Upper lobe of right lung (tissue), 1 donor: ENCODE measurements at places on chromosomes 1 and 21.

GRCh38 chr1:33317946-33318345 is 3.0 kb downstream of the A3GALT2 start:
- no peak for DNase-seq

GRCh38 chr1:9852410-9853248 is 28.9 kb upstream of the CLSTN1 start:
- DNase-seq: no peak

DNA sequence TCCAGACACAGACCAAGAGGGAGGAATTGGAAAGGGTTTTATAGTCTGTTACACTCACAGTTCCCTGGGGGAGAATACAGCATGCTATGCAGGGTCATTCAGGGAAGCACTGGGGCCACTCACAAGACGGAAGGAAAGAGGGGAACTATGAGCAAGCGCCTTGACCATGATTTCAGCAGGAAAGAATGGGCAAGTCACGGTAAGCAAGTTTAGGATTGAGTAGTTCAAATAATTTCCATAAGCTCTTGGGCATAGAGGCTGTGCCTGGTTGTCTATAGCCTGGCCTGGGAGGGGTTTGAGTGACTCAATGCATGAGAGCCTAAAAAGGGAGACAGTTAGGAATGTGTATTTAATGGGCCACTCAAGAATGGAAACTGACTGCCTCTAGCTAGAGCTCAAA is 176.7 kb downstream of the TTLL7 start:
- no peak for DNase-seq

- DNase-seq: no peak
Measured at GRCh38 chr1:167748906-167749305, 27.1 kb downstream of the MPZL1 start.

- DNase-seq: no peak
Measured at GRCh38 chr1:110594456-110595352, 11.5 kb downstream of the KCNA2 start.

DNA sequence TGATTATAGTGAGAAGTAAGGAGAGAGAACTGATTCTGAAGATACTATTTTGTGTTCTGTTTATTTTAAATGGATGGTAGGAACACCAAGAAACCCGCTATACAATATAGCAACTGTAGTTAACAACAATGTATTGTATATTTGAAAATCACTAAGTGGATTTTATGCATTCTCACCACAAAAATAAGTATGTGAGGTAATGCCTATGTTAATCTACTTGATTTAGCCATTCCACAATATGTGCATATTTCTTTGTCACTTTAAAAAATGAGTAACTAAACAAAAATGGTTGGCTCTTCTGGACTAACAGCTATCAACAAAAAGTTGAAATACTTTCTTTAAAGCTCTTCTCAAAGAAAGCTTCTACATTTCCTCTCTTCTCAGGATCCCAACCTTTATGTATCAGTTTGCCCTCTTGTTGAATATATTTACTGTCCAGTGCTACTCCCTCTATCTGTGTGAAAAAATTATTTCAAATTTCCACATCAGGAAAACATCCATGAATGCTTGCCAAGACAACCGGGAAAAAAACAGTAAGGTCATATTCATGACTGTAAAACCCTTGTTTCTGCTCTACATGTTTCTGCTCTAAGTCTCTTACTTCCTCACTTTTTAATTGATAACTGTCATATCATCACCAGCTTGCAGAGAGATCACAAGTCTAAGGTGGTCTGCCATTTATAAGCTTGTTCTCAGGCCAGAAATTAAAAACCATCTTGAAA is 27.0 kb downstream of the CLCA4 start:
- no peak for DNase-seq

GRCh38 chr1:18526436-18527275 is 45.9 kb downstream of the KLHDC7A start:
- DNase-seq: no peak

- no peak for DNase-seq
Measured at GRCh38 chr1:12191242-12192032, 24.6 kb downstream of the TNFRSF1B start.

DNA sequence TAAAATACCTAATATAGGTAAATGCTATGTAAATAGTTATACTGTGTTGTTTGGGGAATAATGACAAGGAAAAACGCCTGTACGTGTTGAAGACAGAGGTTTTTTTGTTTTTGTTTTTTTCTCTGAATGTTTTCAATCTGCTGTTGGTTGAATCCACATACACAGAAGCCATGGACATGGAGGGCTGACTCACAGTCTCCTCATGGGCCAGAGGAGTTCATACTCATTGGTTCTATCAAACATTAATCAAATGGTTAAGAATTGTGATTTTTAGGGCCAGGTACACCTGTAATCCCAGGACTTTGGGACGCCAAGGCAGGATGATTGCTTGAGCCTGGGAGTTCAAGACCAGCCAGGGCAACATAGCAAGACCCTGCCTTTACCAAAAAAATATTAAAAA is 20.5 kb downstream of the MIER1 start:
- DNase-seq: no peak

GRCh38 chr1:28534671-28535070 is 18.2 kb upstream of the TRNAU1AP start:
- no peak for DNase-seq

- DNase-seq: peak; percentile 16
Measured at GRCh38 chr1:236175642-236176336, 33.5 kb downstream of the GPR137B start.

DNA sequence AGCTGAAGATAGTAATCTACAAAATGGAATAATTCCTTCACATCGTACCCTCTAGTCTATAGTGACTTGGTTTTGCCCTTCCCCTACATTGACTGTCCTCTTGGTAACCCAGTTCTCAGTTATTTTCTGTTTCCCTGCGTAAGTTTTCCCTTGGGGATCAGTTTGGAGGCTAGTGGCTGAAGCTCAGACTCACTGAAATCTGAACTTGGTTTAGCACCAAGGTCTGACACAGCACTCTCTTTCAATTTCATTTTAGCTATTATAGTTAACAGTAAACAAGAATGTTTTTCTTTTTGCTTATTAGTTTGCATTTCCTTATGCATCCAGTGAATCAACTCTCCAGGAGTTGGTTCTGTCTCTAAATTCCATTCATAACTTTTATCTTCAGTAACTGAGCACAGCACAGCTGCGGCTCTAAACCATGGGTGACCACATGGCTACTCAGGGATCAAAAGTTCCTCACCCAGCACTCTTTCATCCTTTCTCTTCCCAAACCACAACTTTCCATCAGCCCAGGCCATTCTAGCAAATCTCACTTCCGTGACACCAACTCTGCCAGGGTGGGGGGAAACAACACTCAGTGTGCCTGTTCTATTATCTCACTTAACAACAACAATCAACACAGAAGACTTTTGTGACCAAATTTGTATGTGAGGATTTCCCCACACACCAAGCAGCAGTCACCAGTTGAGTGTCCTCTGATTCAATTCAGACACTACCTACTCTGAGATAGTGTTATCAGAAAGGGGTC is 17.6 kb upstream of the IFI6 start:
- DNase-seq: no peak

DNA sequence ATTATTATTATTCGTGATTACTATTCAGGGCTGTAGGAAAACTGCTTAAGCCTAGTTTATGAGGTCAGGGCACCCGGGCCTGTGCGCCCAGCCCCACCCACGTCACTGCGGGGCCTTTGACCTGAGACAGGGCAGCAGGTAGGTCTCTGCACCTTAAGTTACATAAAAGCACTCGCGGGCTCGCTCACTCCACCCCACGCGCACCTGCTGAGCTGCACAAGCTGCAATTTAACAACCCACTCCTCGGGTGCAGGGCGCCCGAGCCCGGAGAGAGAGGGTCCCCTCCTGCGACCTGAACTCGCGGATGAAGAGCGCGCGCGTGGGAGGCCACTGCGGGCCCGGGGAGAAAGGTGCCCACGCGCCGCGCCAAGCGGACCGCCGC is 477 bp downstream of the ICMT start:
- peak; percentile 73 for DNase-seq

DNA sequence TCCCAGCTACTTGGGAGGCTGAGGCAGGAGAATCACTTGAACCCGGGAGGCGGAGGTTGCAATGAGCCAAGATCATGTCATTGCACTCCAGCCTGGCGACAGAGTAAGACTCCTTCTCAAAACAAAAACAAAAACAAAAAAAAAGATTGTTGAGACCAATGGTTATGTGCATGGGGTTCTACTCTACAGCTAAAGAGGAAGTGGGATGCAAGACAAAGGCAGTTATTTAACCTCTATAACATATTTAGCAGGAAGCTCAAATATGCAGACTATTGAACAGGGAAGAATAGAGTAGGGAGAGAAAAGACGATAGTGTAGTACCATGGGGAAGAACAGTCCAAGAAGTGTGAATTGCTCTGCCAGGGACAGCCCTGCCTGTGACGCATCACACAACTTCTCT is 227.7 kb downstream of the SMYD3 start:
- DNase-seq: no peak

GRCh38 chr1:66383611-66384010 is 150.3 kb upstream of the SGIP1 start:
- no peak for DNase-seq

GRCh38 chr1:44068442-44068921 is 37.2 kb upstream of the SLC6A9 start:
- peak; percentile 67 for DNase-seq

GRCh38 chr1:177171536-177172123 is 872 bp downstream of the BRINP2 start:
- no peak for DNase-seq

DNA sequence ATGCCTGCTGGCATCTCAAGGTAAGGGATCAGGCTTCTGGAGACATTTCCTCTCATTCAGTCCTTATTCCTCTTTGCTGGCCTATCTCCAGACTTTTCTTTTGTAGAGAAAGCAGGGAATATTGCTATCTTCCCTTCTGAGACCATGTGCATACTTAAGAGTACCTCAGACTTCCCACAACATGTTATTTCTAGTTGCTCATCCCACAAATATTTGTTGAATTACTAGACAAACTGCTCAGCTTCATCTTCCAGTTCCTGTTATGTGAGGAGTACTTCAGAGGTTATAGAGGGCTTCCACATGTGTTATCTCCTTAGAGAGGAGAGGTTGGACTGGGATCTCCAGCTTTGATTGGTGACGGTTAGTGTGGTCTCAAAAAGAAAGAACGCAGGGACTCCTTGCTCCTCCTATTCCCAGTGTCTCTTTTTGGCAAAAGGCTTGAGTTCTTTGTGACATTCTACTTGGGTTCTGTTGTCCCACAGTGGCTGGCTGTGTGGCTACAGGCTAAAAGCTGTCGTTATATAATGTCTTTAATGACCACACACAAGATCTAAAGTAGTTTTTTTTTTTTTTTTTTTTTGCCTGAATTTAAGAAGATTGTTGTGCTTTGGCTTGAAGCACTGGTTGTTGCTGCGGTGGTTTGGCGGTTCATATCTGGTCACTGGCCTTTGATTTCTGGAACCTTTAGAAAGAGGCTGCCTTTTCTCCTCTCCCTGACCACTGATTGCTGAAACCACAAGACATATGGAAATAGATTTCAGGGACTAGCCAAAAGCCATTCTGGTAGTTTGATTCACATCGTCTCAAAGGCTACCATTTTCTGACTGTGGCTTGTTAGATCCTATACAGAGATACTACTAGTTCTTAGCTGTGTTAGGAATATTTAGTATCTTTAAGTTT is 78.7 kb downstream of the FGGY start:
- DNase-seq: no peak

GRCh38 chr1:21931171-21932093 is 5.7 kb downstream of the HSPG2 start:
- peak; percentile 89 for DNase-seq

- DNase-seq: peak; percentile 94
Measured at GRCh38 chr1:226061841-226062557, 517 bp upstream of the H3-3A start.

GRCh38 chr1:181541947-181542346 is 58.6 kb downstream of the CACNA1E start:
- no peak for DNase-seq

DNA sequence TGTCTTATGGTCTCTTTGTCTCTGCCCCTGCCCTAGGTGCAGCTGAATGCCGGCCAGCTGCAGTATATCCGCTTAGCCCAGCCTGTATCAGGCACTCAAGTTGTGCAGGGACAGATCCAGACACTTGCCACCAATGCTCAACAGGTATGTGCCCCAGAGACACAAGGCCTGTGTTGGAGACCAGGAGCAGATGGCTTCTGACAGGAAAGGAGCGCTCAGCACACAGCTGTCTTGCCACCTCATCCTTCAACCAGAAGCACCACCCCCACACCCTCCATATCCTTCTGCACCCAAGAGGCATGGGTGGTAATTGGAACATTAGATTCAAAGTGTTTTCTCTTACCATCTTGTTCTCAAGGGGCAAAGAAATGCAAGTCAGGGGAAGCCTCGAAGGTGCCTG is 17.0 kb upstream of the KCNQ4 start:
- no peak for DNase-seq

DNA sequence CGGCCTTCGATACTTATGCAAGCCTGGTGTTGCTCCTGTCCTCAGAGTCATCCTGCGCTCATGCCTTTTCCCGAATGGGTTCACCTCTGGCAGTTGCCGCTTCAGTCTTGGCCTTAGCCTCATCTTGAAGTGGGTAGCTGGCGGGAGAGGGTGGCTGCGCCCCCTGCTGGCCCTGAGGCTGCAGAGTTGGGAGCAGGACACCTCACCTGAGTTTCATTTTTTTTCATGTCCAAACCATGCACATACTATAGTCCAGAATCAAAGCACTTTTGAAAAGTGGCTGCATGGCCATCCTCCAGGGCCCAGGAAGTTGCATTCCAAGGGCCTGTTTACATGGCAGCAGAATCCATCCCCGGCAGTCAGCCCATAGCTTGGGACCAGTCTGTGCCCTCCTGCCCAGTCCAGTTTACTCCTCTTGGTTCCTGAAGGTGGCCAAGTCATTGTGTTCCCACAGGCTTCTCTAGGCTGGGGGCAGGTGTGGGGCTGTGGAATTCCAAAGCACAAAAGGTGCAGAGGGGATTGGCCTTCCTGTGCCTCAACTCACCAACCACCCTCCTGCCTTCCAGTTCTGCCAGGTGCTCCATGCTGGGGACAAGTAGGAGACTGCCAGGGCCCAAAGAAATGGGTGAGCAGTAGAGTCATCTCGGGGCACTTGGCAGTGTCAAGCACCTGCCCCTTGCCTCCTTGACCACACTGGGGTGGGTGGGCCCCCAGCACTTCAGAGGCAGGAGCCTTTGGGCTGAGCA is 44.0 kb downstream of the YARS1 start:
- DNase-seq: peak; percentile 91

DNA sequence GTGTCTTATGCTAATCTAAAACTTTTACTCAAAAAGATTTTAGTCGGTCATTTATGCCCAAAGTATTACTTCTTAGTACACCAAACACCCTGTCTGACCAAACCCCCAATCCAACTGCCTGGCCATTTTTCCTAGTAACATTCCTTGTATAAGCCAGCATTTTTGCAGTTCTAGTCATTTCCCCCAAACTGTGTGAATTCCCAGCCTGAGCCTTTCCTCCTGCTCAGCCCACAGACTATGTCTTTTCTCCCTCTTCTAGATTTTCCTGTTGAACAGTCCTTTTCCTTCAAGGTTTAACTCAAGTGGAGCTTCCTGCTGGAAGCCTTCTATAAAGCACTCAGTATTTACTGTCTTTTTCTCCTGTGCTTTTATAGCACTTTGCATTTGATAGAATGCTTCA is 843.8 kb downstream of the USP25 start:
- DNase-seq: no peak

- DNase-seq: no peak
Measured at GRCh38 chr1:115227346-115228082, 110.5 kb downstream of the NGF start.

GRCh38 chr1:201493757-201494617 is 12.9 kb downstream of the CSRP1 start:
- no peak for DNase-seq

GRCh38 chr1:100760511-100760910 is 41.0 kb downstream of the VCAM1 start:
- no peak for DNase-seq

GRCh38 chr1:56516539-56517252 is 62.7 kb downstream of the PLPP3 start:
- no peak for DNase-seq
